Activated naive CD4-positive, alpha-beta T cell treated with anti-CD3 and anti-CD28 coated beads, Interleukin-2, amount 10 ng/mL, durations not matched to agents 7 days and 5 days (primary cell): ENCODE measurements at places on chromosomes 13 and 19.

GRCh38 chr19:13839130-13839937 lies 37.6 kb upstream of the NANOS3 start:
- DNase-seq, result peak; percentile 89

GRCh38 chr13:85616275-85616674 lies 182.9 kb downstream of the SLITRK6 start:
- DNase-seq, result no peak

- no peak for DNase-seq
Measured at GRCh38 chr13:46850214-46850613, 46.6 kb downstream of the HTR2A start.

DNA sequence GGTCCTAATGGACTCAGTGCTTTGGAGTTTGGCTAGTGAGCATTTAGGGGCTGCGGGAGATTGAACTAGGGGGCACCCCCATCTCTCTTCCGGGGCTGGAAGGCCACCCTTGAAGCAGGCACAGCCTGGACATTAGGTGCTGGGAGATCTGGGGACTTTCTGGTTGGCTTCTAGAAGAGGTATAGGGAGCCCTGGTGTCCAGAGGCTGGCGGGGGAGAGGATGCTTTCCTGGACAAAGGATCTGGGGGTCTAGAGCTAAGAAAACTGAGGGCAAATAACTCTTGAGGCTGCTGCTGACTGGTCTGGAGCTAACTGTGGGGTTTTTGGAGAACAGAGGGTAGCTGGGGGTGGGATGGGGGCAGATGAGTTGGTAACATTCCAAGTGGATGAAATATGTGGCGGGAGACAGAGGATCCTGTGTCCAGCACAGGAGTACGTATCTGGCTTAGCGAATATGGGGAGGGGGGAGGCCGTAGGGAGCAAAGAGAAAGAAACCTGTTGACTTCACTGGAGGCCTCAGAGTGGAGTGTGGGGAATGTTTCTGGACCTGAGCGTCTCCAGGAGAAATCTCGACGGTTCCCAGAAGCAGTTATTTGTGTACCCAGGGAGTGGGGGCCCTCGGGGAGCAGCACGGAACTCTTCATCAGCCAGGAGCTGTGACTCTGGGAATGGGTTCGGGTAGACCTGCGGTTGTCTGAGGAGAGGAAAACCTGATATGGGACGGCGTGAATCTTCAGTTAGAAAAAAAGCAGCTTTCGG lies 1.4 kb downstream of the HNRNPUL1 start:
- no peak for DNase-seq

GRCh38 chr19:28948026-28948425 lies 264.9 kb downstream of the UQCRFS1 start:
- DNase-seq, result no peak

- DNase-seq, result peak; percentile 97
Measured at GRCh38 chr13:46052319-46053161, at the start of gene ZC3H13. TSS of gene ZC3H13 (minus strand) at chr13:46052746. CDS start at chr13:46045507, 7,239 bp downstream.

- DNase-seq, result peak; percentile 66
Measured at GRCh38 chr13:102846261-102847015, 606 bp downstream of the ERCC5 start.

DNA sequence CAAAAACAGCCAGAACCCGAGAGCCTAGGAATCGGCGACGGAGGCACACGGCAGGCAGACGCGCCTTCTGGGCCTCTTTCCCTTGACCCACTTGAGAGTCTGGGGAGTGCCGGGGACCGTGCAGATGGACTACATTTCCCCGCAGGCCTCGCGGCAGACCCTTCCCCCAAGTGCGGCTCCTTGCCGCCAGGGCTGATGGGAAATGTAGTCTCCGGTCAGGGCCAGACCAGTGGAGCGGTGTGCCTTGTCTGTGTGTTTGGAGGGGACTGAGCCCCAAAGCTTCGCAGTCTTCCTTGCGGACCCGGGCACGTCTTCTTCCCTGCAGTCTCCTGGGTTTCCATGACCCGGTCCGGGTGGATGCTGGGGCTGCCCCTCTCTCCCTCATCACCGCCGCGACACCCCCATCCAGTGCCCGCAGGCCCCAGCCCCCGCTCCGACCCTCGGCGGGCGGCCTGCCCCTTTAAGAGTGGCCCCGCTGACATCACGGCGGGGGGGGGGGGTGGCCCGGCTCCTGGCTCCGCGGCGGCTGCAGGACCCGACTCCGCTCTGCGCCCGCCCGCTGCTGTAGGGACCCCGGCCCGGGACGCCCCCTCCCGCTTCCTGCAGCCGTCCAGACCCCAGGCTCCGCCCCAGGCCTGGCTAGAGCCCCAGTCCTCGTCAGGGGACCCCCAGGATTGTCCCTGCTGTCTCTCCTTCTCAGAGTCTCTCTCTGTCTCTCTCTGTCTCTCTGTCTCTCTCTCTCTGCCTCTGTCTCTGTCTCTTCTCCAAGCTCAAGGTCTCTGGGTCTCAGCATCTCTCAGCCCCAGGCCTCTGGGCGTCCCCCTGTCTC lies 758 bp upstream of the CACNG7 start:
- peak; percentile 62 for DNase-seq

DNA sequence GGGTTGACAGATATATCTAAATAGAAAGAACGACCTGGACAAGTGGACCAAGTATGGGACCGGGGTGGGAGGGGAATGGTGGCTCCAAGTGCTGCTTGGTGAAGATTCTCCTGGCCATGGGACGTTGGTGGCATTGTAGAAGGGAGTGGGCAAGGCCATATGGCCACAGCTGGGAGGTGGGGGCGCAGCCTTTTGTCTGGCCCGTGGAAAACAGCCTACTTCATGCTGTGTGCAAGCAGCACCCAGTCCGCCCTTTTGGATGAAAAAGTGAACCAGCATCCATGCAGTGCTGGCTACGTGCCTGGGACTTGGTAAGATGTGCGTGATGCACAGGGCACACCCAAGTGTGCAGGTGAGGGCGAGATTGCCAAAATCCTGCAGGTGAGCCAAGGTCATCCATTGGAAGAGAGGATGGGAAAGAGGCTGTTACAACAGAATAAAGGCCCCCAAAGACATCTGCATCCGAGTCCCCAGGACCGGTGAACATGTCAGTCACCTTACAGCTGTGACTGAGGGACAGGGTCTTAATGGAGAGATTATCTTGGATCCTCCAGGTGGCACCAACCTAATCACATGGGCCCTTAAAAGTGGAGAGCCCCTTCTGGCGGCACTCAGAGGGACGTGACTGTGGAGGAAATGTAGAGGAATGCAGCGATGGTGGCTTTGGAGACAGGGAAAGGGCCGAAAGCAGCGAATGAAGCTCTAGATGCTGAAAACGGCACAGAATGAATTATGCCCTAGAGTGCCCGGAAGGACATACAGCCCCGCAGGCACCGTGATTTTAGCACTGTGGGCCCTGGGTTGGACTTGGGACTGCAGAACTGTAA lies 40.8 kb downstream of the TEX29 start:
- no peak for DNase-seq

DNA sequence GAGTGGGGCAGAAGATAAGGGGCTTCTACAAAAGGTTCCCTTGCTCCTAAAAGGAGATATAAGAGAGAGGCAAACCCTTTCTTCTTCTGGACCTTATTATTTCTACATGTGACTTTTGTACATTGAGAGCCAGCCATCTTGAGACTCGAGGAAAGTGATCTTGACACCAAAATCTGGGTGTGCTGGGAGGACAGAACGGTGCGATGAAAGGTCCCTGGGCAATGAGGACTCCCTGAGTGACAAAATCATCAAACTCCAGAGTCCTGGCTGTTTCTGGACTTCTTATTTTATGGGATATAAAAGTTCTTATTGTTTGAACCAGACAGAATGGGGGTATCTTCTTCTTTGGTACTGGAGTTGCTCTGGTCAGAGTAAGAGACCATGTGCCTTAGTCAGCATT lies 411.0 kb downstream of the ZNF536 start:
- DNase-seq, result no peak

- no peak for DNase-seq
Measured at GRCh38 chr13:23658929-23659541, 88.8 kb downstream of the TNFRSF19 start.

- DNase-seq, result no peak
Measured at GRCh38 chr13:21453387-21454081, 5.6 kb downstream of the ZDHHC20 start.

DNA sequence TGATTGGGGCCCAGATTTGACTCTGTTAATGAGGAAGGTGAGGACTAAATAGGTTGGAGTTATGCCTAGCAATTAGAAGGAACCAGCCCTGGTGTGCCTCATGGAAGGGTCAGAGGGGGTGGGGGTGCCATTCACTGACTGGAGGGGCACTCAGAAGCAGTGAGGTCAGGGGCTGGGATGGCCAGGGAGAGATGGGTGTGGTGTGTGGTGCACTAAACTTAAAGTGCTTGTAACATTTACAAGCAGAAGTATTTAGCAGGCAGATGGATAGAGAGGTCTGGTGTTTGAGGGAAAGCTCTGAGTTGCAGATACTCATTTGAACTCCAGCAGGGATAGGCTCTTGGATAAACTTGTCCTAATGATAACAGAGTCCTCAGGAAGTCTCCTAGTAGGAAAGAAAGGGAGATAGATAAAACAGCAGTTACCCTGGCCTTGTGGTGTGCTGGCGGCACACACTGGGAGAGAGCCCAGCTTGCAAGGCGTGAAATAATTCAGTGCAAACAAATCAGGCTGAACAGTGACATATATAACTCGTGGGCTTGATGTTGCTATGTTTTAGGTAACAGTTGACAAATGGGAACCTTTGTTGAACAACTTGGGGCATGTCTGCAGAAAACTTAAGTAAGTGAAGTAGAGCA lies 20.0 kb upstream of the UPF3A start:
- no peak for DNase-seq

GRCh38 chr13:114309086-114309485 lies 5.2 kb upstream of the CHAMP1 start:
- no peak for DNase-seq

- no peak for DNase-seq
Measured at GRCh38 chr19:50384685-50385535, 763 bp downstream of the POLD1 start.

DNA sequence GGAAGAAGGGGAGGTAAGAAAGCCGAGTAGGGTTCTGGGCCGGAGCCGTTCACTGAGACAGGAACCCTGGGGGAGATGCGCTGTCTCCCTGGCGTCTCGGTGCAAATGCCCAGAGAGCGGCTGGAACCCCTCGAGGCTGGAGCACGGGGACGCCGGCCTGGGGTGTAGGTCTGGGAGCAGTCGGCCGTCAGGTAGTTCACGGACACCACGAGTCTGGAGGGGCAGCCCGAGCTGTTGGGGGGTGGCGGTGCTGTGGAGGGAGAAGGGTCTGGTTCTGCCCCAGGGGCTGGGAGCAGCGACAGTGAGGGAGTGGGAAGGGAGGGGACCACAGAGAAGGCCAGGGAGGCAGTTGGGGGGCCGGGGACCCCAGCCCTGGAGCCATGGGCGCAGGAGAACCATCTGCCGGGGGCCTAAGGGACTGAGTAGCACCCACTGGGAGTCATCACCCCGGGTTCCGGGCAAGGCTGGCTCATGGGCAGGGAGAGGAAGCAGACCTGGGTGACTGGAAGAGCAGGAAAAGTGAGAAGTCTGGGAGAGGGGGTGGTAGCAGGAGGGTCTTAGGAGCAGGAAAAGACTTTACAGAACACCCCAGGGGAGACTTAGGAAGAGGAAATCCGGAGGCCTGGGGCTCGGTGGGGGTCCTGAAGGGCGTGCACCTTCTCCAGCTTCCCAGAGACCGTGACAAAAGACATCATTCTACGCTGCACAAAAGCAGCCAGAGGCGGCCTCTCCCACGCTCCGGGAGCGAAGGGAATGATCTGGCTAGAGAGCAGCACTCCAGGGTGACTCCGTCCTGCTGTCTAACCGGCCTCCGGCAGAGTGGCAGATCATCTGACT lies 173.1 kb upstream of the SOX1 start:
- DNase-seq, result no peak

DNA sequence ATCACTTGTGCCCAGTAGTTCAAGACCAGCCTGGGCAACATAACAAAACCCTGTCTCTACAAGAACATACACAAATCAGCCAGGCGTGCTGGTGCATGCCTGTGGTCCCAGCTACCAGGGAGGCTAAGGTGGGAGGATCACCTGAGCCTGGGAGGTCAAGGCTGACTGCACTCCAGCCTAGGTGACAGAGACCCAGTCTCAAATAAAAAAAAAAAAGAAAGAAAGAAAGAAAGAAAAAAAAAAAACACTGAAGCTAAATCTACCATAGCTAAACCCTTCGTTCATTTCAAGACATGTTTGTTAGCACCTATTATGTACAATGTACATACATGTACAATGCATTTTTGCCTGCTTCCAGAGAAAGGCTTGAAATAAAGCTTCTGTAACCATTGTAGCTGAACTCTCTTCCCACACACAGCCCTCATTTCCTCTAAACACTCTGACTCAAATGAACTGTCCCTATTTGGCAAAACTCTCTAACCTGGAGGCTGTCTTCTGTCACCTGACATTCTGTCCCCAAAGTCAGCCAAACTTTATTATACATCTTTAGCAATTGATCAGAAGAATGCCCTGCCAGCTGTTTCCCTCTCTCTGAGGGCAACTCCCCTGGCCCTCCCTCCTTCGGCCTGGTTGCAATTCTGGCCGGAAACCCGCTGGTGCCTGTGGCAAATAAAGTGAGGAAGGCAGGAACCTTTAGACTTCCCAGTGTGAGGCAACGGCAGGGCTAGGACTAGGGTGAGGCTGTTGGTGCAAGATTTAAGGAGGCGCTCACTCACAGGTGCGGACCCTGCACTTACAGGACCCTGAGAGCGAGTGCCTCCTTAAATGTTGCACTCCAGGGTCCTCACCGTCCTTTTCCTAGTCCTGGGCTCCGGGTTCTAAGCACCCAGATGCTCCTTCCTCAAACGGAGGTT lies 1.8 kb downstream of the ETHE1 start:
- DNase-seq, result peak; percentile 63

DNA sequence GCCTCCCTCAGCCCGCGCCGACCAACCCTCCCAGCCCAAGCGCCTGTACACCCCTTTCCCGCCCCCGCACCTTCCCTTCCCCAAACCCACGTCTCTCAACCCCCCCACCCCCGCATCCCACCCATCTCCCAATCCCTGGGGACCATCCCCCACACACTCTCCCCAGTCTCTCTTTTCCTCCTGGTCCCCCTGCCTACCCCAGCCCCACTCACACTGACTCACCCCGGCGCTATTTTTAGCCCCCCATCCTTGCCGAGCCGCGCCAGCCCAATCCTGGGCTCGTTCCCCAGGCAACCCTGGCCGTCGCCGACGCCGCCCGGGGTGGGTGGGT lies 11.7 kb downstream of the CIC start:
- no peak for DNase-seq

DNA sequence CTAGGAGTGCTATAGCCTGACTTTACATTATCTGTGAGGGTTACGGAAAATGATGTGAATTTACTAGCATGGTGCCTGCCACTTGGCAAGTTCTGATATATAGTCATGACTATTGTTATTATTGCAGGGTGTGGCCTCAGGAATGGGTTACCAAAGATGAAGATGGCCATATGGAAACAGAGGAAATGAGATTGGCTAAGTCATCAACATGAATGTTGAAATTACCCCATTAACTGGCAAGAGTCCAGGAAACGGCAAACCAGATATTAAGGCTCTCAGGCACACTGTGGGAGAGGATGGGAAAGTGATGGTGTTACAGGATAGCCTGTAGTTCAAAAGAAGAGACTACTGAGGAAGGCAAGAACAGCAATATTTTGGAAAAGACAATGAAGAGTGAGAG lies 183.3 kb downstream of the KCNRG start:
- no peak for DNase-seq

- peak; percentile 93 for DNase-seq
Measured at GRCh38 chr19:49808711-49809159, 4.4 kb downstream of the FUZ start.

GRCh38 chr19:42619271-42619670 lies 24.5 kb upstream of the CEACAM8 start:
- DNase-seq, result no peak
